ENCODE measurements at places on chromosomes 2 and 18.

DNA sequence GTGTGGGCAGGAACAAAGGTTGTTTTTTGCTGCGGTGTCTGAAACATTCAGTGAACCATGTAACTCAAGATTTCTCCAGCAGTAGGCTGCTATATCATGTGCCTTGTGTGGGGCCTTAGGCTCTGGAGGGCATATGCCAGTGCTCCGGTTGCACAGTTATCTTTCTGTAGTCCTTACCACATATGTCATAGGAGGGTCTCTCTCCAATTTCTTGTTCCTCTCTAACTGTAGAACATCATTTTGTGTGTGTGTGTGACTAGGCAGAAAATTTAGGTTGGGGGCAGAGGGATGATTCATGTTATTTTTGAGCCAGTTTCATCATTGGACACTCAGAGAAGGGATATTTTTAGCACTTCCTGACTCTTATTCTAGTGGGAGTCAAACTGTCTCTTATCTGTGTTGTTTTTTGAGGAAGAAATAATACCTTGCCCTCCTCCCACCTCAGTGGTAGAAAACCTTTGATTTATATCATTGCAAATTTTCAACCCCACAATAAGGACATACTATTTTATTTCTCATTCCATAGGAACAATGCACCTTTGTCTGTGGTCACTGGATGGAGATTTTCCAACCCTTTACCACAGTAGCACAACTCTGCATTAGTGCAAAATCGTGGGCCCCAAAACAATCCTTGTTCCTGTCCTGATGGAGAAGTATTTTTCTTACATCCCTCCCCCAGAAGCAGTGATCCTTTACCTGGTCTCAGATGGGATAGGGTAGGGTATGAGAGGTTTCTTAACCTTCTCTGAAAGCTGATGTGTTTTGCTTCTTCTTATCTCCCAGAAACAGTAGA, 113.9 kb downstream of the CCDC74A start:
- DNase-seq, result no peak

GRCh38 chr2:224722250-224722649, 6.1 kb upstream of the CCDC195 start:
- no peak for DNase-seq

- no peak for DNase-seq
Observed at GRCh38 chr2:202094426-202094986, 21.5 kb downstream of the KIAA2012 start.

DNA sequence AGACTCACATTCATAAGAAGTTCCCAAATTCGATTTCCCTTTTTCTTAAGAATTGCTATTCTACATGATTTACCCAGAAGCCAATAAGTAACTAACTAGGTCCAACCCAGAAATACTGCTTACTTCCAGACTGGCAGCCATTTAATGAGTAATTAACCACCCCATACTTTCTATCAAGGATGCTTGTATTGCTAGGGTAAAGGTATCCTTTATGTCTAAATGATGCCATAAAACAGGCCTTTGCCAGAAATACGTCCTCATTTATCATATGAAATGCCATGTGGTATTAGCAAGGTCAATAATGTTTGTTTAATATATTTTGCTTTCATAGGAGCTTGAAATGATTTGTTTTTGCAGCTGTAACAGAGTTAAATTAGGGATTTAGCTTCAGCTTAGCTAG, 56.1 kb downstream of the PLEKHM3 start:
- no peak for DNase-seq

DNA sequence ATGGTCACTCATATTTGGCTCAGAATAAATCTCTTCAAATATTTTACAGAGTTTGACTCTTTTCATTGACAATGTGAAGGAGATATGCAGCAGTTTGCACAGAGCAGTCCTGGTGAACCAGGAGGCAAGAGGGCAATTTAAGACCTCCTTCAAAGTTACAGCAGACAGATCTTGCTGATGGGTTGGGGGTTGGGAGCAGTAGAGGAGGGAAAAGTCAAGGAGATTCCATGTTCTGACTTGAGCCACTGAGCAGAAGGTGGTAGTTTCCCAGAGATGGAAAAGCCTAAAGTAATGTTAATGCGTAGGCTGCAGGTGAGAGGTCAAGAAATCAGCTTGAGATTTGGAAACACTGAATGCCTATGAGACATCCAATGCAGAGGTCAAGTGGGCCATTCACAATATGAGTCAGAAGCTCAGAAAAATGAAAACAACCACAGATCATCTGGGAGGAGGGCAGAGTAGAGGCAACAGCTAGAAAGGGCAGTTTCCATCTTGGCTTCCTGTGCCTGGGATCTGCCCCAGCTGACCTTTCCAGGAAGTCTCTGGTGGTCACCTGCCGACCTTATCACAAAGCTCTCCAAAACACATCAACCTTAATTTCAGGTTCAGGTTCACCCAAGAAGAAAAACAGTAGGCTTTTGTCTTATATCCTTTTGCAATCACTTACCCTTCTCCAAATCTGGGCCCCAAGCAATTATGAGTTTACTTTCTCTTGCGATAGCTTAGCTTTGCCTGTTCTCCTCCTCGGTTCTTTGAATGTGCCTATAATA, 197.5 kb upstream of the ARL4C start:
- DNase-seq, result no peak

GRCh38 chr2:229523663-229524062, 190.7 kb downstream of the DNER start:
- no peak for DNase-seq

- no peak for DNase-seq
Observed at GRCh38 chr18:78521136-78521535, 458.5 kb upstream of the SALL3 start.

DNA sequence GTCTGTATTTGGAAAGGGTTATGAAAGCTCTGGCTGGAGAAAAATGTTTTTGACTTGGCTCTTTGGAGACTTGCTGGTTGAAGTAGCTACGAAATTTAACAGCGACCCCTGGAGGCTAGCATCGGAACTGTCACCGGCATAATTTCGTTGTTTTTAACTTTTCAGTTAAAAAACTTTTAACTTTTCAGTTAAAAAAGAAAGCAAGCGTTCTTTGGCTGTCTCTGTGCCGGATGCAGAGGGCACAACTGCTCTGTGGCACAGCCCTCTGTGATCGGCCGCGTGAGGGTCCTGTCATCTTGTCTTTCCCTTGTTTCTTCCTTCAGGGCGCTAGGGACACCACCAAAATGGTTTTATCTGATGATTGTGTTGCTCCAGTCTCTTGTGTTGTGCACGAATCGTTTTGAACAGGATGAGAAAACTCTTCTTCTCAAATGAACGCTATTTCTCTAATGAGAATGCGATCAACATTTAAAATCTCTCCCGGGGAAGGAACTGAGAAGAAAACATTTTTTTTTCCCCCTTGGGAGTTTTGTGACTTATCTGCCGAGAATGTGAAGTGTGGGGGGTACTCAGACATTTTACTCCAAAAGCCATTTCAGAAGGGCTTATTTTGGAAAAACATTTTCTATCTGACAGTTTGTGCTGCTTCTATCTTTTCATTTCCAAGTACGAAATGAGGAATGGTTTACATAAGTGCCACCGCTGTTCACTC, 57.1 kb downstream of the ADCYAP1 start:
- no peak for DNase-seq

DNA sequence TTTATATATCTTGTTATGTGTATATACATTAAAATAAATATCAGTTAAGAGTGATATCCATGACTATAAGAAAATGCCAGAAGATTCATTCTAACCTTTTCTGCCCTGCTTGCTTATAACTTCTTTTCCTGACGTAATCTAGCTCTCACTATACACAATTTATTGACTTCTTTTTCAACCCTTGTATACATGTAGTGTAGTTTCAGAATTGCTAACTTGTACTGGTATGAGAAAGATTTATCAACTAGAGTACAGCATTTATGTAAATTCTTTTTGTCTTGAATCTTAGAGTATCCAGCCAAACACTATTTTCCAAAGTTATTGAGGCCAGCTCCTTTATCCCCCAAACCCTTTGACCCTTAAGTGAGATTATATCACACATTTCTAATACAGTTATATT, 798.0 kb upstream of the RAB6C start:
- DNase-seq, result no peak

- peak; percentile 12 for DNase-seq
Observed at GRCh38 chr18:4068552-4069158, 386.5 kb downstream of the DLGAP1 start.

DNA sequence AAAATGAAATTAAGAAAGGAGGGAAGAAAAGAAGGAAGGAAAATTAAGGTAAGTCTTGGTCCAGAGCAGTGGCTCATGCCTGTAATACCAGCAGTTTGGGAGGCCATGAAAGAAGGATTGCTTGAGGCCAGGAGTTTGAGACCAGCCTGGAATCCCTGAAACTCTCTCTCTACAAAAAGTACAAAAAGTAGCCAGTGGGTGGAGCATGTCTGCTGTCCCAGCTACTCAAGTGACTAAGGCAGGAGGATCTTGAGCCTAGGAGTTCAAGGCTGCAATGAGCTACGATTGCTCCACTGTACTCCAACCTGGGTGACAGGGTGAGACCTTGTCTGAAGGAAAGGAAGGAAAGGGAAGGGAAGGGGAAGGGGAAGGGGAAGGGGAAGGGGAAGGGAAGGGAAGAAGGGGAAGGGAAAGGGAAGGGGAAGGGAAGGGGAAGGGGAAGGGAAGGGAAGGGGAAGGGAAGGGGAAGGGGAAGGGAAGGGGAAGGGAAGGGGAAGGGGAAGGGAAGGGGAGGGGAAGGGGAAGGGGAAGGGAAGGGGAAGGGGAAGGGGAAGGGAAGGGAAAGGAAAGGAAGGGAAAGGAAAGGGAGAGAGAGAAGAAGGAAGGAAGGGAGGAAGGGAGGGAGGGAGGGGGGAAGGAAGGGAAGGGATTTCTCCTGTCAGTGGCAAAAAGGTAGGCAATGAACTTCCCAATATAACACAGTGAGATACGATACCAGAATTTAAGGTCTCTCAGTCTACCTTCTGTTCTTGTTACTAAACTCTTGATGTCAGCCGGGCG, 412.8 kb downstream of the CMPK2 start:
- DNase-seq, result no peak

DNA sequence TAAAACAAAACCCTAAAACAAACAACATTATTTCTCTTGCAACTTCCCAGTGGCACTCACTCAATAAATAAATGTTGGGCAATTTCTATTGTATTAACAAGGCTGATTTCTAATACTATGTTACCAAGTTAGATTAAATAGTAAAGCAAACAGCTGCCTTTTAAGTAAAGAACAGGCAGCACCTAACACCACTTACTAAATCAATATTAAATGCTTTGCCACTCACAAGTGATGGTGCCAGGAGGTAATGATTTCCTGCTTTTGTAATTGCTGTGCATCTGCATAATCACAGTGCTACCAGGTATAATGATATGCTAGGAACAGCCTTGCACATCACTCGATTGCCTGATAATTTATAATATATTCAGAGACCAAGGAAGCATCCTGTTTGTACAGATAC, 276.5 kb downstream of the NBAS start:
- DNase-seq, result no peak

DNA sequence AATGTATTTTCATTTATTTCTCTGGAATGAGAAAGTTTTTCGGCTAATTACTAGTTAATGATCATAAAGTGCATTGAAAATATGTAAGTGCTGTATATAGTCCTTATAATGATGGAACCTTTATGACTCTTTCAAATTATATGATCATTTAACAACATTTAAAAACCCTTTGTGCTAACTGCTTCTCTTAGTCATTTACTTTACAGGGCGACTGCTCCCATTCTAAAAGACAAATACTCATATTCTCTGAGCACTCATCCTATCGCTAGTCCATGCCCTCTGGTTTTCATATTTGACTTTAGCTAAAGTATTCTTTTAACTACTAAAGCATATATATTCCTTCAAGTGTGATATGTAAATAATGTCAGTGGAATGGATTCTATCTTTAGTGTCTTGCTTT, 168.2 kb downstream of the CDH7 start:
- DNase-seq, result no peak

- DNase-seq, result no peak
Observed at GRCh38 chr2:138177693-138178092, 213.4 kb downstream of the HNMT start.

DNA sequence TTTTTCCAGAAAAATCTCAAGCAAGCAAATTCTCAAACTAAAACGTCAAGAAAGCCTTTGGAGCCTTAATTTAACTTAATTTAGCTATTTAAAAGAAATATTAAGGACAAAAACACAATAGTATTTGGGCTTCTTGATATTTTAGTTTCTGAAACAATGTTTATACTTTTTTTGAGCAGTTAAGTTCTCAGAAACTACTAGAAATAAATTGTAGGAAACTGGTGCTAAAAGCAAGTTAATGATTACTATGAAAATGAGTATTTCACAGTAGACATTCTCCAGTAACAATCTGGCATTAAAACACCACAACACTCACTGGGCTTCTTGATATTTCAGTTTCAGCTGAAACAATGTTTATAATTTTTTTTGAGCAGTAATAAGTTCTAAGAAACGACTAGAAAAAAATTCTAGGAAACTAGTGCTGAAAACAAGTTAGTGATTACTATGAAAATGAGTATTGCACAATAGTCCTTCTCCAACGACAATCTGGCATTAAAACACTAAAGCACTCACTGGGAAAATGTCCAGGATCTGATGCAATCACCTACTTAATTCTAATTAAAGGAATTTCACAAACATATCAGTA, 45.1 kb downstream of the TRAK2 start:
- DNase-seq, result no peak

DNA sequence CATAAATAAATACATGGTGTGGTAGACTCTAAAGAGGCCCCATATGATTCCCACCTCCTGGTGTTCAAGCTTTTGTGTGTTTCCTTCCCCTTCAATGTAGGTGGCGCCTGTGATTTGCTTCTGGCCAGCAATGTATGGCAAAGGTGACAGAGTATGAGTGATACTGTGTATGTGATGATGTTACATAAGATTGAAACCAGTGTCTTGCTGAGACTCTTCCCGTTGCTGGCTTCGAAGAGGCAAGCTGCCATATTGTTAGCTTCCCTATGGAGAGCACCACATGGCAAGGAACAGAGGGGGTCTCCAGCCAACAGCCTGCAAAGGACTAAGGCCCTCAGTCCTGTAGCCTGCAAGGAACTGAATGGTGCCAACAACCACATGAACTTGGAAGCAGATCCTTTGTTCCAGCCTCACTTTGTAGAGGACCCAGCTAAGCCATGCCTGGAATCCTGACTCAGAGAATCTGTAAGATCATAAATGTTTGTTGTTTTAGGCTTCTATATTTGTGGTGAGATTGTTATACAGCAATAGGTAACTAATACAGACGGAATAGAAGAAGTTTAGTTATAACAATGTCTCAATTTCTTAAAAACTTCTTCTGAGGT, 1.7 kb upstream of the SMAD4 start:
- no peak for DNase-seq

GRCh38 chr2:135245071-135245470, 193.0 kb downstream of the RAB3GAP1 start:
- DNase-seq, result no peak

- DNase-seq, result no peak
Observed at GRCh38 chr2:108226564-108226963, 13.2 kb upstream of the SULT1C3 start.

DNA sequence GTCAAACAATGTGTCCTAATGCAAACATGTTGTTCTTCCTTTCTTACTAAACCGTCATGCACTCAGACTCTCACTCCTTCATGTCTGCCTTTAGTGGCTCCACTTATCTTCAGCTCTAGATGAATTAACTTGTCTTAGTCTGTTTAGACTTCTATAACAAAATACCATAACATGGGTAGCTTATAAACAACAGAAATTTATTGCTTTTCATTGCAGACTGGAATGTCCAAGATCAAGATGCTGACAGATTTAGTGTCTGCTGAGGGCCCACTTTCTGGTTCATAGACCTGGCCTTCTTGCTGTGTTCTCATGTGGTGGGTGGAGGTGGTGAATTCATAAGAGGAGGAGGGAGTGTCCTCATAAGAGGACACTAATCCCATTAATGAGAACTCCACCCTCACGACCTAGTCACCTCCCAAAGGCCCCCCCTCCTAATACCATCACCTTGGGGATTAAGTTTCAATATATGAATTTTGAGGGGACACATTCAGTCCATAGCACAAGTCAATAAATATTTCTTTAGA, 32.3 kb downstream of the RALBP1 start:
- no peak for DNase-seq

All from NCI-H187 treated with DMSO at 0.1 percent for 48 hours (cell line).